ENCODE measurements at places on chromosomes 1 and 21.

- no peak for DNase-seq
Observed at GRCh38 chr1:246270236-246270635, 236.8 kb downstream of the SMYD3 start.

- no peak for DNase-seq
Observed at GRCh38 chr1:98681812-98682211, 20.3 kb downstream of the SNX7 start.

GRCh38 chr1:182527680-182528079 is 61.4 kb downstream of the RNASEL start:
- no peak for DNase-seq

GRCh38 chr1:54649130-54649898 is 7.7 kb downstream of the MROH7 start:
- DNase-seq = no peak

GRCh38 chr1:109208394-109208793 is 5.3 kb upstream of the SARS1 start:
- no peak for DNase-seq

- DNase-seq = no peak
Observed at GRCh38 chr21:14683063-14683462, 136.9 kb upstream of the SAMSN1 start.

DNA sequence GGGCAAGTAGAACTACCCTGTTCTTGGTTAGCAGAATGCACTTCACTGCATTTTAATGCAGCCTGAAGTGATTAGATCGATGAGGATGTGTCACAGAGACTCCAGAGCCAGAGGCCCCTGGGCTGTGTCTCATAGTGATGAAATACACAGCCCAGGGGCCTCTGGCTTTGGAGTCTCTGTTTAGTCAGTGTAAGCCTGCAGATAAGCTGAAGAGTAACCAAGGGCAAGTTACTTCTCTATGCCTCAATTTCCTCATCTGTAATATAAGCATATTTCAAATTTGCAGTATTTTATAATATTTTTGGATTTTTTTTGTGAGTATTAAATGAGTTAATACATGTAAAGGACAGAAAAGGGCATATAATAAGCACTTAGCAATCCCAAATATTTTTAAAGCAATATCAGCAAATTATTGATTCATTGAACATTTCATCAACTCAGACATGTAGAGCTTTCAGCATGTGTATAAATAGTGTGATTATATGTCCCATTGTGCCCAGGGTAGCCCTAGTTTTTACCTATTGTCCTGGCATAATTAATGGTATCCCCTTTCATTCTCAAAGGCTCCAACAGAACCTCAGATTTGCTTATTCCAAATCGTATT is 23.6 kb upstream of the APOBEC4 start:
- DNase-seq = peak; percentile 43

DNA sequence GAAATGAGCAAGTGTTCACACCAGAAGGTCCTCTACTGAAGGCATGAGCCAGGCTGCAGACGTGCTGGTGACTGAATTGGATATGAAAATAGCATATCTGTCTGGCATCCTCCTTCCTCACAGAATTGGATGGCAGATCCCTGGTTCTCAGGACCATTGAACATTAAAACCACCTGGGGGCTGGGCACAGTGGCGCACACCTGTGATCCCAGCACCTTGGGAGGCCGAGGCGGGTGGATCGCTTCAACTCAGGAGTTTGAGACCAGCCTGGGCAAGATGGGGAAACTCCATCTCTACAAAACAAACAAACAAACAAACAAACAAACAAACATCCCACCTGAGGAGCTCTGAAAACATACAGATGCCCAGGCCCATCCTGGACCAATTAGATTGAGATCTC is 23.4 kb downstream of the TEX35 start:
- DNase-seq = no peak

GRCh38 chr1:208848854-208849253 is 604.7 kb upstream of the PLXNA2 start:
- DNase-seq = no peak

GRCh38 chr1:217617126-217617525 is 13.8 kb downstream of the GPATCH2 start:
- DNase-seq = no peak

DNA sequence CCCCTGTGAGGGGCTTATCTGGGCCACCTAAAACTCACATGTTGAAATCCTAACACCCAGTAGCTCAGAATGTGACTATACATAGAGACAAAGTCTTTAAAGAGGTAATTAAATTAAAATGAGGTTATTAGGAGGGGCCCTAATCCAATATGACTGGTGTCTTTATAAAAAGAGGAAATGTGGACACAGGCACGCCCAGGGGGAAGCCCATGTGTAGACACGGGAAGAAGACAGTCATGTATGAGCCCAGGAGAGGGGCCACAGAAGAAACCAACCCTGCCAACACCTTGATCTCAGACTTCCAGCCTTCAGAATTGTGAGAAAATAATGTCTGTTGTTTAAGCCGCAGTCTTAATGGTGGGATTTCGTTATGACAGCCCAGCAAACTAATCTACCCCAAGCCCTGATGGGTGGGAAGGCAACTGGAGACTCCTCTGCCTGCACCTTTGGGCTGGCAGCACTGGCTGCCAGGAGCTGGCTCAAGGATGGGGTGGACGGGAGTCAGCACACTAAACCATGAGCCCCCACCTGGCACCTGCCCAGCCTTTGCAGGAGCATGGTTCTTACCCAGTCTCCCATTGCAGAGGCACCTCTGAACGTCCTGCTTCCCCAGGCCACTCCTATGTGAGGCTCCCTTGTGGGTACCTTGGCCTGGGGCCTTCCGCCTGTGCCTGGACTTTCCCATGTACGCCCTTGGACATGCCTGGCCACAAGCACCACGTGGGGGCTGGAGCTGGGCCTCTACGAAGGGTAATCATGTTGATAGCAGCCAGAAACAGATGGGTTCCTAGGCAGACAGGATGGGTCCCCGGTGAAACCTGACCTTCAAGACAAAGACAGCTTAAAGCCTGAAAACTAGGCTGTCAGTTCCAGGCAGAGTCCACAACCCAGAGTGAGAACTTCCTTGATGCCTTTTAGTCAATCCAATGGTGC is 57.1 kb upstream of the DMRTB1 start:
- no peak for DNase-seq

- no peak for DNase-seq
Observed at GRCh38 chr1:44602634-44603628, 71.3 kb downstream of the TMEM53 start.

GRCh38 chr1:20717452-20718342 is at the start of gene KIF17:
Gene KIF17 (minus strand): TSS chr1:20718007. CDS start chr1:20717706, 301 bp downstream.
- DNase-seq = peak; percentile 37

DNA sequence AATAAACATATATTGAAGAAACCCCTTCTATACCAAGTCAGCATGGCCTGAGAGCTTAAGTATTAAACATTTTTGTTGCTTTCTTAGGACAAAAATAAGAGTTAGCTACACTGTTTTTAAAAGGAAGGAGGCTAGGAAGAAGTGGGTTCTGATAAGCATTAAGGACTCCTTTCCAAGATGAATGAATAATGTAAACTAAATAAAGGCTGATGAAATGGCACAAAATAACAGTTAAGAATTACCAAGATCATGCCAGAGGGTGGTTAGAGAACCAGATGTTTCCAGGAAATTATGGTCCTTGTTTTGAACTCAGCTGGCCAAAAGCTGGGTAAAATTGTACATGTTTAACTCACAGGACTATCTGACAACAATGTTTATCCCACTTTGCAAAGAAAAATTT is 114.1 kb upstream of the ETS2 start:
- no peak for DNase-seq

- DNase-seq = no peak
Observed at GRCh38 chr1:190116921-190117320, 360.7 kb downstream of the BRINP3 start.

DNA sequence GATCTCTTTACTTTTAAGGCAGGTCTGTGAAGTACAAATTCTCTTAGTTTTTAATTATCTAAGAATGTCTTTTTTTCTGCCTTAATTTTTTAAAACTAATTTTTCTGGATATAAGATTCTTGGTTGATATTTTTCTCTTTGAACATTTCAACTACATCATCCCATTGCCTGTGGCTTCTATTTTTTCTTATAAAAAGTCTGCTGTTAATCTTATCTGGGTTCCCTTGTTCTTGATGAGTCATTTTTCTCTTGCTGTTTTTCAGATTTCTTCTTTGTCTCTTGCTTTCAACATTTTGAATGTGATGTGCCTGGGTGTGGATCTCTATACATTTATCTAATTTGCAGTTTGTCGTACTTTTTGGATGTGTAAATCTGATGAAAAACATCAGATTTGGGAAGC is 525.2 kb upstream of the PBX1 start:
- DNase-seq = no peak

DNA sequence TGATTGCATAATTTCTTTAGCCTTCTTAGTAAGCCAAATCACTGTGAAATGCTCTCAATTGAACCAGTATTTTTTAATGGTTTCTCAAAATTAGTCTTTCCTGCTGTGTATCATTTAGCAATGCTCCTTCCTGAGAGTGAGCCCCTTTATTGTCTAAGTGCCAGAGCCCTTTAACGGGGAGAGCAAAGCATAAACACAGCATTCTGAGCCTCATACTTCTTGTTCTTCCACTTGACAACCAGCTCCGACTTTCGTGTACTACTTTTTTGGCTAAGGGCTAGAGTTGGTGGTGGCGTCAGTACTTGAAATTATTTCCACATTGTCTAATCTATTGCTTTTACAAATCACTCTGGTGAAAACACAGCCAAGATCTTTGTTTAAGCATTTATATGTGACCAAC is 299.0 kb downstream of the TPR start:
- no peak for DNase-seq

DNA sequence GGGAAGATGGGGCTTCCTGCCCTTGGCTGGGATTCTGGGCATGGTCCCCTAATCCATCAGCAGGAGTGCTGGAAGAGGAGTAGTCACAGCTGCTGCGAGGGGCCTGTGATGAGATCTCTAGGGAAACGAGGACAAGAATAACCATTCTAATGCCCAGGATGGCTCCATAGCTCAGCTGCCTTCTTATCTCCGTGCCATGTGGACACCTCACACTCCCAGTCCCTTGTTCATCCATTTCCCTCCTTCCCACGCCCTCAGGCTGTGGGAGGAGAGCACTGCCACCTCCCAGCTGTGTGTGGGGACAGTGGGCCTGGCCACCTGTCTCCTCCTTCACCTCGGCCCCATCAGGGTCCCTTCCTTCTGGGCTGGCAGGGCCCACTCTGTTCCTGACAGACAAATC is 16.1 kb upstream of the ETV3 start:
- no peak for DNase-seq

DNA sequence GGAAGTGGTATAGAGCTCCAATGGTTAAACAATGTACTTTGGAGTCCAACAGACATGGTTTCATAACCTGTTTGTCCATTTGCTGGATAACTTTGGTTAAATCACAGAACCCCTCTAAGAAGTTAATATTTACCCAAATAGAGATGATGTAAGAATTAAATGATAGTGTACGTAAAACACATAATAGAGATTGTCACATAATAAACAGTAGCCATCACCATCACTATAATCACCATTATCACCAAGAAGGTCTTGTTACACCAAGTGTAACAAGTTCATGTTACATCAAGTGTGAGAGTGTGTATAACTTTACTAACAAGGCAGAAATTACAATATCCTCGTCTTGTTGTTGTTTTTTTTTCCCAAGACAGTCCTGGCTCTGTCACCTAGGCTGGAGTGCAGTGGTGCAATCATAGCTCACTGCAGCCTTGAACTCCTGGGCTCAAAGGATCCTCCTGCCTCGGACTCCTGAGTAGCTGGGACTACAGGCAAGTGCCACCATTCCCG is 23.3 kb downstream of the NUCKS1 start:
- no peak for DNase-seq

- DNase-seq = no peak
Observed at GRCh38 chr1:228803421-228803820, 68.1 kb downstream of the RHOU start.

- no peak for DNase-seq
Observed at GRCh38 chr1:111221633-111222291, 5.8 kb upstream of the CHI3L2 start.

GRCh38 chr1:179867493-179868330 is 9.9 kb downstream of the TOR1AIP2 start:
- no peak for DNase-seq

- no peak for DNase-seq
Observed at GRCh38 chr21:14736162-14736561, 190.0 kb upstream of the SAMSN1 start.

DNA sequence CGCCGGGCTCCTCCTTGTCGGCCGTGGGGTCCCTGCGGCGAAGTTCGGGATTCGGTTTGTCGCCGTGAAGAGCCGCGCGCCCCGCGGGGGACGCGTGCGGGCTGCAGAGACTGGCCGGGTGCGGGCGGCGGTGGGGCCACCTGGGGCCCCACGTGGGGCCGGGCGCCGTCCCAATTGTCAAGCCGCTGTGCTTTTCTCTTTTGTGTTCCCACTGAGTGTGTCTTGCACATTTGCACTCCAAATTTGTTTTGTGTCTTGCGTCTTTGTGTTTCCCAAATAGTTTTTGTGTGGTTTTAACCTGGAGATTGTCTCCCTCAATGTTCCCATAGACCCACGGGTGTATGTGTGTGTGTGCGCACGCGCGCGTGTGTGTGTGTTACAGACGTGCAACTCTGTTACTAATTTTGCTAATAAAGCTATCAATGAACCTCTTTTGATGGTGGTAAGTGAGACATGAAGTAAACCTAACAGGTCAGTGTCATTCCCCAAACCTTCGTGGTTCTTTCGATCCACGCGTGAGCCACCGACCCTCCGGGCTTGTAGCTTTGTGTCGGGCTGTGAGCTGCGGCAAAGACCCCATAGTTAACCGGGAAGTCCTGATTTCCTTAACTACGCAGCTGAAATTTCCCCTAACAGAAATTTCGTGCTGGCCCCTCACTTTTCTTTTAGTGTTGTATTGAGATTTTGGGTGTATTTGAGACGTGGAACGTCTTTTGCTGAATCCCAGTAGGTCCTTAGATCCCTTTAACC is 708 bp downstream of the PRDM2 start:
- DNase-seq = no peak

GRCh38 chr1:32151319-32151787 is 28.1 kb upstream of the TXLNA start:
- peak; percentile 64 for DNase-seq

GRCh38 chr1:204417074-204417997 is 5.7 kb upstream of the PPP1R15B start:
- peak; percentile 97 for DNase-seq

GRCh38 chr21:40803101-40803500 is 43.9 kb downstream of the DSCAM start:
- DNase-seq = no peak

DNA sequence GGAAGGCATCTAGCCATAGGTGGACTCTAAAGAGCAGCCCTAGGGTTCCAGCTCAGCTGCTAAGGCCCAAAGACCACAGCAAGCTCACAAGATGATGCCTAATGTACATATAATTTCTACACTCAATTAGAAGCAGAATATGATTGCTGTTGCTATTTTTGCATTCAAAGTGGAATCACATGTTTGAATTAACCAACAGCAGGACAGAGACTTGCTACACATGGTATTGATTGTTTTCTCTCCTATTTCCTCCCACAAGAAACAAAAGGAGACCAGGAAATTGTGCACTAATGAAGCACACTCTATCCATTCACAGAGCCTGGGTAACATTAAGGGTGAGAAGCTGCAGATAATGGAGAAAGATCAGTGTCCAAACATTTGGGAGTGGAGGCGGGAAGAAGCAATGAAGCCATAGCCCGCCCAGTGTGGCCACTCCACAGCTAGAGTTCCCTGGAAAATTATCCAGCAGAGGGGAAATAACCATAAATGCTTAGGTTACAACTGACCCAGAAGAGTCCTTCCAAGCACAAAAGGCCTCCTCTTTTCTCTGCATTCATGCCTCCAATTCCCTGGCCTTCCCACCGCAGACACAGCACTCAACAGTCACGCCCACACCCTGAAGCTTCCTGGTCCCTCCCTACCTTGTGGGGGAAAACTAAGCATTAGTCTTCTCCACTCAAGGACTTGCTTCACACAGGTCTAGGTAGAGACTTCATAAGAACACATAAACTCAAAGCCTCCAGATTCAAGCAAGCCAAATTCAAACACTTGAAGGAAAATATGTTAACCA is 7.5 kb downstream of the CNN3 start:
- no peak for DNase-seq
